ENCODE measurements at places on chromosomes 3 and 15.

DNA sequence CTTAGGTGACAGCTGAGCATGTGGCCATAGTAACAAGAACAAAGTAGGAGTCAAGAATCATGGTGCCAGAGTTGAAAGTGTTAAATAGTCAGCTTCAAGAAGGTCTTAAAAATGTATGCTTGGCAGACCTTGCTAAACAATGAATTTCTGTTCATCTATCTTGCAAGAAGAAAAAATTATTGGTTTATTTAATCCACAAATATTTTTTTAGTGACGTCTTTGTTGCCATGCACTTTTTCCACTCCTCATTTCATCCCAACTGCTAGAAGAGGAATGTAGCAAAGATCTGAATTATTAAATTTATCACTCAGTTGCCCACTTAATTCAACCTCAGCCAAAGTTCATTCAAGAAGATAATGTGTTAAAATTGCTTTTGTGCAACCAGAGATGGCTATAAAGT, 3.2 kb upstream of the SLC4A7 start:
- no peak for DNase-seq

DNA sequence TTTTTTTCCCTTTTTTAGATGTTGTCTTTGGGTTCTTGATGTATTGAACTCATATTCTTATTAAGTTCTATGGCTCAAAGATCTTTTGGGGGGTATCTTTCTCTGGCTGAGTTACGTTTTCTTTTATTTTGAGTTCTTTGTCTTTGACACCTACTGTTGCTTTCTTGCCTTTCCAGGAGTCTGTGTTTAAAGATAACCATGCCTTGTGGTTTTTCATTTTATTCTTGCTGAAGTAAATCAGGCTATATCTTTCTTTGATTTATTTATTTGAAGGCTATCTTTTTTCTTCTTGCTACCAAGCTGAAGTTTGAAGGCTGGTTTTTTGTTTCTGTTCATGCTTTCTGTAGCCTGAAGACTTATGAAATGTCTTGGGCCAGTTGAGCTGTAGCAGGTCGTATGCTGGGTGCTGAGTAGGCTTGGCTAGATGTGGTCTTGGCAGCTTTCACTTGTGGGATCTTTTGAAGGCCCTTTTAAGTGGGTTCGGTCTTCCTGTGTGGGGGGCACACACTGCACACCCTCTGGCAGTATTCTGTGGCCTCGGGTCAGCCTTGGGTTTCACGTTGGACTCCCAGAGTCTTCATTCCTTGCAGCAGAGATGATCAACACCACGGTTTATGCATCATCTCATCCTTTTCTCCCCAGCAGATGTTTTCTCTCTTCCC, 17.5 kb downstream of the SLCO3A1 start:
- DNase-seq, result no peak

GRCh38 chr3:66259566-66260255, 38.9 kb downstream of the SLC25A26 start:
- no peak for DNase-seq

- DNase-seq, result no peak
Observed at GRCh38 chr3:133775835-133776234, 29.6 kb downstream of the TF start.

- DNase-seq, result no peak
Observed at GRCh38 chr15:74194572-74195559, 7.7 kb downstream of the STRA6 start.

GRCh38 chr3:94990952-94991705, 928.3 kb downstream of the NSUN3 start:
- no peak for DNase-seq

DNA sequence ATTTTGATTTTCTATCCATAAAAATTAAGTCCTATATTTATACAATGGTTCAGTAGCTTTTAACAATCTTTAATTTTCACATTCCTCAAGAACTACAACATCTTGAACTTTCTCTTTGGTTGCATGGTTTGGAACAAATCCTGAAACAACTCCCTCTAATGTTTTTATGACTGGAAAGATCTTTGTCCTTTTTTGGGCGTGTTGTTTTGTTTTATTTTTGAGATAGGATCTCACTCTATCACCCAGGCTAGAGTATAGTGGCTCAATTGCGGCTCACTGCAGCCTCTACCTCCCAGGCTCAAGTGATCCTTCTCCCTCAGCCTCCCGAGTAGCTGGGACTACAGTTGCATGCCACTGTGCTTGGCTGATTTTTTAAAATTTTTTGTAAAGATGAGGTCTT, 4.0 kb downstream of the STX19 start:
- no peak for DNase-seq

DNA sequence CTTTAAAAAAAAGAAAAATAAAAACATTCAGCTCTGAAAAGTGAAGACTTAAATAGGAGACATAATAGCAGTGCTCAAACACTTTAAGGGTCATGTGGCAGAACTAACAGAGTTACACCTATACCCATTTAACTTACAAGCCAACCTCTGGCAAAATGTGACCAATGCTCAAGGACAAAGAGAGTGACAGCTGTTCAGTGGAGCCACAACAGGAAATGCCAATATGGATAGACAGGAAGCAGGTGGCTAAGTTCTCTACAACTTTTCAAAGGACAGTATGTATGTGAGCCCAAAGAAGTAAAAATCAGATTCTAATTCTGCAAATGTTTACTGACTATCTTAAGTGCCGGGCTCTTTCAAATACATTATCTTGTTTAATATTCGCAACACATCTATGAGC, 3.4 kb downstream of the TMCC1 start:
- DNase-seq, result no peak

- DNase-seq, result no peak
Observed at GRCh38 chr3:190307164-190307545, 15.1 kb downstream of the CLDN1 start.

GRCh38 chr3:37397396-37397795, 223.0 kb upstream of the LRRFIP2 start:
- no peak for DNase-seq

DNA sequence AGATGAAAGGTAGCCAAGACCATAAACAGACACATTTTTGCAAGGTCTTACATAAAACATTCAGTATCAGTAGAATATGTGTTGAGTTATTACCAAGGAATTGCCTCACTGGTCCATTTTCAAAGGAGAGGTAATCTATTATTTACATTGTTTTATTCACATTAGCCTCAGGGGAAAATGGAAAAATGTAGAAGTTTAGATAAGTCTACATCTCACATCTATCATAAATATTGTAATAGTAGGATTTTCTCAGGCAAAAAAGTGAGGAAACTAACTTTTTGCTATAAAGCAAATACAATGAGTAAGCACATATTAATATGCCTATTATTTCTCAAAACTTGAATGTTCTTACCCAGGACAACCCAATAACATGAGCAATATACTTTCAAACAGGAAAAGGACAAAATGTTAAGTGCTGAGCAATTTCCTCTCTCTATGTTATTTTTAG, 184.6 kb upstream of the AGTR1 start:
- DNase-seq, result no peak

- DNase-seq, result no peak
Observed at GRCh38 chr3:46184469-46184868, 23.6 kb downstream of the CCR1 start.

DNA sequence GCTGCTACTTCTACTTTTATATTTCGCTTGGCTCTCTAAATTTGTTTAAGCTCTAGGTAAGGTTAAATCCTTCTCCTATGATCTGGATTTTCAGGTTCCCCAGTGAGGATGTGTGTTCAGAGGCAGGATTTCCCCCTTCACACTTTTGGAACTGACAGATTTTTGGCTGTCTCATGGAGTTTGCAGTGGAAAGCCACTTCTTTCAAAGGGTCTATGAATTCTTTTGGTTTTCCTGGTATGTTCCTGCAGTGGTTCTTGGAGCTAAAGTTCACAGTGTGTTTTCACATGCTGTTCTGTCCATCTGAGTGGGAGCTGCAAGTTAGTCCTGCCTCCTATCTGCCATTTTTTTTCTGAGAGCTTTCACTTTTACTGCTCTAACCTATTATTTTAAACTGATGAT, 21.6 kb upstream of the TIGIT start:
- DNase-seq, result no peak

DNA sequence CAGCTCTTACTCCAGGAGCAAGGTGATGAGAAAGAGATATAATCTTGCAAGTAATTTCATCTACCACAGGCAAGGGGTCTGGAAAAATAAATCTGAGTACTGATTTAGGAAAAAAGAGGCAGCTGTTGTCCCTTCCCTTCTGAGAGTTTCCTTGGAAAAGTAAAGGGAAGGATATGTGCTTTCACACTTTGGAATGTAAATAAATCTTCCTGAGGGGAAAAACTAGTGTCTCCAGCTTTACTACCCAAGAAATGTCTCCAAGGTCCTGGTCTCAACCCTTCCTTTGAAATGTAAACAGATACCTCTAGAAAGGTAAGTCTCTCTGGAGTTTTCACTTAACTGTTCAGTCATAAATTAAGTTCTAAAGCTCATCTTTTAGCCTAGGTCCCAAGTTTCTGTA, 102.6 kb downstream of the DPH6 start:
- DNase-seq, result no peak

GRCh38 chr15:96340348-96340597, 9.8 kb downstream of the NR2F2 start:
- DNase-seq, result no peak

GRCh38 chr3:48960841-48961413, 29.1 kb upstream of the P4HTM start:
- no peak for DNase-seq

- DNase-seq, result no peak
Observed at GRCh38 chr3:23664459-23664858, 141.3 kb upstream of the UBE2E1 start.

GRCh38 chr15:85691350-85692240, 103.1 kb downstream of the KLHL25 start:
- no peak for DNase-seq

DNA sequence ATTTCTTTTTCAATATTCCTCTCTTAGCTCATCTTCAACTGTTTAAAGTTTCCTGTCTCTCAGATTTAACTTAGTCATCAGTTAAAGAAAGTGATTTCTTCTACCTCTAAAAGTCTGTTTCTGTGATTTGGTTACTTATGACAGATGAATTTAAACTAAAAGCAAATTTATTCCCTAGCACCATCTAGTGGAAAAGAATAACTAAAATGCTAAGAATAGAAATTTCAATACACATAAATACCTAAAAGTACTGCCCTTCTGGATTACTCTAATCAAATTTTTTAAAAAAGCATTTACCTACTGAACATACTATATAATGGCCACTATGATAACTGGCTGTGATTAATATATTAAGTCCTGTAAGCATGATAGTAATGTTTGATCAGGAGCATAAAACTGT, 14.0 kb upstream of the ZCWPW2 start:
- no peak for DNase-seq

- DNase-seq, result no peak
Observed at GRCh38 chr3:101184111-101184510, 136.3 kb downstream of the IMPG2 start.

DNA sequence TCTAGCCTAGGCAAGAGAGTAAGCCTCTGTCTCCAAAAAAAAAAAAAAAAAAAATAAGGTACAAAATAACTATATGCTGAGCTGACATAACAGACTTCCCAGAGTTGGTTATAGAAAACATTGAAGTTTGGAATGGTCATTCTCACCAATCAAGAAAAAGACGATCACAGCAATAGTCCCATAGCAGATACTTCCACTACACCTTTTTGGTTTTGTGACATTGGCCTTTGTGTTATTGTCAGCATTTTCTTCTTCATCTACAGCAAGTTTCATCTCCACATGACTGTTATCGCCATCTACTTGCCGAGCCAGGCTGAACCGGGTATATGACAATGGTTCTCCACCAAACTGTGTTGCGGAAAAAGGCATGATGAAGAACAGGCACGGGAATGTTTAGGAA, 6.9 kb downstream of the TFRC start:
- no peak for DNase-seq

DNA sequence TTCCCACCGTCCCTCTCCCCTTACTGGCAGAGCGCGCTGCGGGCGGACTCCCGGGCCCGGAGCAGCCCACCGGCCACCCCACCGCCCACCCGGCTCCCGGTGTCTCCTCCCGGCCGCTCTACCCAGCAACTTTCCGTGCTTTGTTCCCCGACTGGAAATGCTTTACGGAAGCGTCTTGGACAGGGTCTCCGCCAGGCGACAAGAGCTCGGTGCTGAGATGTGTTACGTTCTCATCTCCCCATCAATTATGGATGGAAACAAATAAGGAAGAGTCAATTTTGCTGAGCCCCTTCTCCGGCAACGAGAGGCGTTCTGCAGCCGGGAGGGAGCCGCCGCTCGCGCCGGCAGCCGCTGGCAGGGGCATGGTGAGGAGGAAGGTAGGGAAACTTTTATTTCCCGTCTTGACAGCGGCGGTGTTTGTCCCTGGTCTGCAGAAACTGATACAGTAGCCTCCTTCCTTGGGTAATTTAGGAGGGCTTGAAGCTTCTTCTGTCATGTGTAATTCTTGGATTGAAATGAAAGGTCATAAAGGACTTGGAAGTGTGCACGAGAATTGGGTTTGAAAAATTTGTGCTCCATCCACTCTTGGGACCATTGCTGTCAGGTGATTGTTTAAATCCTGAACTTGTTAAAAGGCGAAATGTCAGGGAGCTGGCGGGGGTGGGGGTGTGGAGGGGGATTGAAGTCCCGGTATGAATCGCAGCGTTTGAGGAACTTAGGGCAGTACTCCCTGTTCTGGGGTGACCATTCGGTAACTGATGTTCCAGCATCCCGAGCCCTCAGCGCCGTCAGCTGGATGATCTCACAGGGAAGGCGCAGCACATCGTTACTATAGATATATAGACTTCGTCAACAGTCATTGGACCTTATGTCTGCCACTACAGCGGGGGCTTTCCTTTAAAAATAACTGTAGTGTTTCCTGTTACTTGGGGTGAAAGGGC, 1.5 kb downstream of the SEMA6D start:
- DNase-seq, result peak; percentile 42

GRCh38 chr3:46480491-46481195, 15.9 kb upstream of the LTF start:
- DNase-seq, result no peak

DNA sequence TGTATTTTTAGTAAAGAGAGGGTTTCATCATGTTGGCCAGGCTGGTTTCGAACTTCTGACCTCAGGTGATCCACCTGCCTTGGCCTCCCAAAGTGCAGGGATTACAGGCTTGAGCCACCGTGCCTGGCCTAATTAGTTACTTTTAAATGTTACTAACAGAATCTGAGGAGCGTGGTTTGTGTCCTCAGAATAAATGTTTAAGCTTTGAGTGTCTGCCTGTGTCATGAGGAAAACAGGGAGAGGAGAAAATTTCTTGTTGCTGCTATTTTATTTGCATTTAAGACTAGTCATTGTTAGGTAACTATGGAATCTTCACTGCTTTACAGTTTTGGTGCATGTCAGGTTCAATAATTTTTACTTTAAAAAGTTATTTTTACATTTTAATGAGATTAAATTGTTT, 68.8 kb downstream of the TCF12 start:
- no peak for DNase-seq
